Adrenal gland (tissue), 19 donors: ENCODE measurements at places on chromosomes 1 and 21. TPM values are rescaled to one million over a fixed set of nuclear protein-coding genes. Genes with fewer than 3 reads are reported as not detected.
A peak's percentile ranks its signal among the peaks of the same experiment; 100 is the strongest.

DNA sequence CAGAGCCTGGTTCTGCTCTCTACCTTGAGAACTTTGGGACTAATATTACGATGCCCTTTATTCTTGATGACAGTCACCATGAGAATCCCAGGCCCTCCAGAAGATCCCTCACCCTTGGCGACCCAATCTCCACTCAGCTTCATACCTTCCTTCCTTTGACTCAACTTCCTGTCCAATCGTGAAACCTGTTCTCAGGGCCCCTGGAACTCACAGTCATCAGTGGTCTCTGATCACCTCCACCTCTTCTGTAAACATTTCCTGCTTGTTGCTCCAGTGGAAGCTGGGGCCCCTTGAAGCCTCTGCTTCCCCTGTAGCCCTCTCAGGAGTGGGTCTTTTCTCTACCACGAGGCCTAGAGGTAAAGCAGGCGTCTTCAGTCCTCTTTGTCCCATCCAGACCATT, 79.1 kb downstream of the MRPS6 start:
- H3K36me3 ChIP-seq: no peaks in the 10 kb centered on the region
- no peak for DNase-seq
- no peaks in the 10 kb centered on the region for H3K27me3 ChIP-seq
- no peak overlapping the region for H3K27ac ChIP-seq
- no peak overlapping the region for H3K4me3 ChIP-seq

DNA sequence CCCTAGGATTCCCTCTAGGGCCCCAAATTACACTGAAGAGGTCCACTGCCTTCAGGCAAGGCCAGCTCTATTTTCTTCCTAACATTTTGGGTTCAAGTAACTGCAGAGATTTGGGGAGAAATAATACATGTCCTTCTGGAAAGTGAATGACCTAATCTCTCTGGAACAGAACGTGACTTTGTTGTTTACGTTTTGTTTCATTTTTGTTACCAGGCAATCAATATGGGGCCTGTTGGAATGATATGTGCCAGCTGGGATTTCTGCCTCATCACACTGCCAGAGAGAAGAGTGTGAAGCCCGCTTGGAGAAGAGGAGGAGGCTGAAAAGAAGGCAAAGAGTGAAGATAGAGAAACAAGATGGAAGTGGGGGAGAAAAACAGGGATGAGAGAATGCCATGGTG, 116.7 kb downstream of the FASLG start:
- DNase-seq: no peak
- peaks cover 8% of the 10 kb centered on the region for H3K4me1 ChIP-seq
- H3K36me3 ChIP-seq: no peaks in the 10 kb centered on the region
- H3K27ac ChIP-seq: no peak overlapping the region
- H3K4me3 ChIP-seq: no peak overlapping the region

- H3K4me3 ChIP-seq: no peak overlapping the region
- no peaks in the 10 kb centered on the region for H3K4me1 ChIP-seq
- H3K27me3 ChIP-seq: peaks cover 8% of the 10 kb centered on the region
- no peak for DNase-seq
- no peaks in the 10 kb centered on the region for H3K36me3 ChIP-seq
These were observed 27.7 kb downstream of the MYOG start for GRCh38 chr1:203057911-203058675.

The VAMP3 gene
- 186 TPM for polyA plus RNA-seq

DNA sequence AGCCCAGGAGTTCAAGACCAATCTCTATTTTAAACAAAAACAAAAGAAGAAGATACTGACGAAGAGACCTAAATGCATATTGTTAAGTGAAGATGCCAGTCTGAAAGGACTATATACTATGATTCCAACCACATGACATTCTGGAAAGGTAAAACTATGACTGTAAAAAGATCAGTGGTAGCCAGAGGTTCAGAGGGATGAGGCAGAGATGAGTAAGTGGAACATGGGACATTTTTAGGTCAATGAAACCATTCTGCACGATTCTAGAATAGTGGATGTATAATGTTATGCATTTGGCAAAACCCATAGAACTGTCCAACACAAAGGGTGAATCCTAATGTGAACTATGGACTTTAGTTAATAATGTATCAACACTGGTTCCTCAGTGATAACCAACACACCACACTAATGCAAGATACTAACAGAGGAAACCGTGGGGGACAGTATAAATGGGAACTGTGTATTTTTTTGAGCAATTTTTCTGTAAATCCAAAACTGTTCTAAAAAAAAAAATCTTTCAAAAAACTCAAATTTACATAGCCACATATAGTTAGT, 8.2 kb downstream of the RC3H1 start:
- H3K27ac ChIP-seq: no peak overlapping the region
- no peaks in the 10 kb centered on the region for H3K27me3 ChIP-seq
- H3K4me3 ChIP-seq: no peak overlapping the region
- no peak for DNase-seq
- peaks cover 5% of the 10 kb centered on the region for H3K4me1 ChIP-seq
- H3K36me3 ChIP-seq: no peaks in the 10 kb centered on the region

DNA sequence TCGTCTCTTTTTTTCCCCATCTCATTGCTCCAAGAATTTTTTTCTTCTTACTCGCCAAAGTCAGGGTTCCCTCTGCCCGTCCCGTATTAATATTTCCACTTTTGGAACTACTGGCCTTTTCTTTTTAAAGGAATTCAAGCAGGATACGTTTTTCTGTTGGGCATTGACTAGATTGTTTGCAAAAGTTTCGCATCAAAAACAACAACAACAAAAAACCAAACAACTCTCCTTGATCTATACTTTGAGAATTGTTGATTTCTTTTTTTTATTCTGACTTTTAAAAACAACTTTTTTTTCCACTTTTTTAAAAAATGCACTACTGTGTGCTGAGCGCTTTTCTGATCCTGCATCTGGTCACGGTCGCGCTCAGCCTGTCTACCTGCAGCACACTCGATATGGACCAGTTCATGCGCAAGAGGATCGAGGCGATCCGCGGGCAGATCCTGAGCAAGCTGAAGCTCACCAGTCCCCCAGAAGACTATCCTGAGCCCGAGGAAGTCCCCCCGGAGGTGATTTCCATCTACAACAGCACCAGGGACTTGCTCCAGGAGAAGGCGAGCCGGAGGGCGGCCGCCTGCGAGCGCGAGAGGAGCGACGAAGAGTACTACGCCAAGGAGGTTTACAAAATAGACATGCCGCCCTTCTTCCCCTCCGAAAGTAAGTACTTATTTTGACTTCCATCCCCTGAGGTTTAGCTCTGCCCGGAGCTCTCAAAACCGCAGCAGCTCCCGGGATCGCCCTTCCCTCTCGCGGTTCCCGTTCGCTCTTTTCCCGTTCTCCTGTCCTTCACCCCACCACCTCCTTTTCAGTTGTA, 1.5 kb downstream of the TGFB2 start:
- H3K36me3 ChIP-seq: no peaks in the 10 kb centered on the region
- no peaks in the 10 kb centered on the region for H3K27me3 ChIP-seq
- H3K4me3 ChIP-seq: no peak overlapping the region
- no peaks in the 10 kb centered on the region for H3K4me1 ChIP-seq
- peak; percentile 18 for DNase-seq

DNA sequence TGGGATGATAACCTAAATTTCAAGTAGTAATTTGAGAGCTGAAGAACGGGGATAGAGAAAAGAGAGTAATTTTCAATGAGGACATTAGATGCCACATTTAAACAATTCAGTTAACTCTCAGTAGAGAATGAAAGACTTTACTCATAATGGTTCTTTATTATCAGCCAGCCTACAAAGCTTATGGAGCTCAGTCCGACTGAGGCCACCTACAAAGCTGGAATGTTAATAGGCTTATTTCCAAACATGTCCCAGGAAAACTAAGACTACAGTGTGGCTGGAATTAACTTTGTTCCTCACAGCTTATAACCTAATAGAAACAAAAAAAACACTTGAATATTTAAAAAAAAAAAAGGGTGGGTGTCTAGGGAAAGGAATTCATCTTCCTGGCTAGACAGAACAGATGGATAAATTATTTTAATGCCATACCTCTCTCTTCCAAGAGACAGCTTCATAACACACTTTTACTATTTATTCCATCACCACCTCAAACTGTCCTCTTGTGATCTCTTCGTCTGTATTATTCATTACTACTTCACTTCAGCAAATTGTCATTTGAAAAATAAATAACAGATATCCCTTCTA, 9.8 kb downstream of the SLC19A2 start:
- peaks cover 11% of the 10 kb centered on the region for H3K4me1 ChIP-seq
- no peaks in the 10 kb centered on the region for H3K27me3 ChIP-seq
- H3K4me3 ChIP-seq: no peak overlapping the region
- no peak overlapping the region for H3K27ac ChIP-seq

DNA sequence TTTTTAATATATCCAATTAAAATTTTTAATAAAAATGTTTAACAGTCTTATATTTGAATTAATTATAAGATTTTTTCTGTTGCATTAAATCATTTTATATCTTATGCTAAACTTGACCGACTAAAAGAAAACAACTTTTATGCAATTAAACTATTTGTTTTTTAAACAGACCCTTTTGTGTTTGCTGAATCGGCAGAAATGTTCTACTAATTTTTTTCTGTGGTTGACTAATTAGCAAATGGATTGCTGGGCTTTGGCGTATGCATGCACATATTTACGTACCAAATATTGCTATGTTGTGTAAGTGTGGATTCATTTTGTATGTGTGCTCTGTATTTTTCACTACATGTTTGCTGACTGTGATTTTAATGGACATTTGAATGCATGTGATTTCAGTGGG, 174.8 kb downstream of the PBX1 start:
- H3K4me1 ChIP-seq: peaks cover 4% of the 10 kb centered on the region
- DNase-seq: no peak
- H3K4me3 ChIP-seq: no peak overlapping the region
- no peak overlapping the region for H3K27ac ChIP-seq
- H3K27me3 ChIP-seq: no peaks in the 10 kb centered on the region
- H3K36me3 ChIP-seq: no peaks in the 10 kb centered on the region

The OVAAL gene
- polyA plus RNA-seq: not detected

DNA sequence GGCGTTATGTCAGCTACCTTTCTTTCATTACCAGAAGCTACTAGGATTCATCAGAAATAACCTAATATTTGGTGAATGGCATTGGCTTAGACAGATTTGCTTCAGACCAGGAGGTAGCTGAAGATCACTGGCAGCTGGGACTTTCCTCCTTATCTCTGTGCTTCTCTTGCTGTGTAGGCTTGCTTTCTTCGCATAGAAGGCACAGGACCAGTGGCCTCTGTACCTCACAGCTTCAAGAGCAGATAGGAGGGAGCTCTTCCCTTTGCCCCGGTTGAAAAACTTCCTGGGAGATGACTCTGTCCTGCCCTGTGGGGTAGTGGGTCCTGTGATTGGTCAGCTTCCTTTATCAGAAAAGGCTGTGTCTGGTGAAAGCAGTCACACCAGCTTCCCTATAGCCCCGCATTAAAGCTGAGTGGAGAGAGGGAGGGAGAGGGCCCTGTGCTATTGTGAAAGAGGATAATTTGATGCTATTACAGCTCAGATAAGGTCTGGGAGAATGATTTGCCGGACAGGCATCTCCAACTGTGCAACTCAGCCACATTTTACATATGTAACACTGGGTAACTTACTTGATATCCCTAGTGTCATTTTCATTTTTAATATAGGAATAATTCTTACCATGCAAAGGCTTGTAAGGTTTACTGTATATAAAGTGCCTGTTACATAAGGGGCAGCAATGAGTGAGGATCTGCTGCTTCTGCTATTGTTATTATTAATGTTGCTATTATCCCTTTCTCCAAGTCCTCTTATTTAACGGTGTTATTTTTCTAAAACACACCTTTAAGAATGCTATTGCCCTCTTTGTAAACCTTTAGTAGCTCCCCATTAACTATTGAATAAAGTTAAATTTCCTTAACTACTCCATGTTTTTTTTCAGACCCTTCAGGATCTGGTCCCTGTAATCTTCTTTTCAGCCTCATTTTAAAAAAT, 31.6 kb downstream of the OSBPL9 start:
- H3K27me3 ChIP-seq: no peaks in the 10 kb centered on the region
- no peak overlapping the region for H3K4me3 ChIP-seq
- DNase-seq: no peak

GRCh38 chr1:7389201-7389905, 381.7 kb upstream of the VAMP3 start:
- H3K36me3 ChIP-seq: no peaks in the 10 kb centered on the region
- DNase-seq: peak; percentile 20
- no peaks in the 10 kb centered on the region for H3K27me3 ChIP-seq
- H3K27ac ChIP-seq: peak overlapping the region; percentile 69

DNA sequence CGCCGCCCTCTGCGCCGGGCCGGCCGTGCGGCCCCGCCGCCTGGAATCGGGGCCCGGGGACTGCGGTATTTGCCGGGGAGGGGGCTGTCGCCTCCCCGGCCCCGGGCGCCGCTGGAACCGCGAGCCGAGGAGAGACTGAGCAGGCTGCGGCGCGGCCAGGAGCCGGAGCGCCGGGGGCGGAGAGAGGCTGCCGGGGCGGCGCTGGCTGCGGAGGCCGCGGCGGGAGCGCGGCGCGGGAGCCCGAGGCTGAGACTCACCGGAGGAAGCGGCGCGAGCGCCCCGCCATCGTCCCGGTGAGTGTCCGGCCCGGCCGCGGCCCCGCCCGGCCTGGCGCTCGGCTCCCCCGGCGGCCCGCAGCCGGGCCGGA, 746 bp downstream of the DYRK1A start:
- H3K4me3 ChIP-seq: no peak overlapping the region
- H3K4me1 ChIP-seq: peaks cover 45% of the 10 kb centered on the region
- no peaks in the 10 kb centered on the region for H3K27me3 ChIP-seq
- DNase-seq: no peak
- H3K27ac ChIP-seq: peak overlapping the region; percentile 99
- H3K36me3 ChIP-seq: no peaks in the 10 kb centered on the region

DNA sequence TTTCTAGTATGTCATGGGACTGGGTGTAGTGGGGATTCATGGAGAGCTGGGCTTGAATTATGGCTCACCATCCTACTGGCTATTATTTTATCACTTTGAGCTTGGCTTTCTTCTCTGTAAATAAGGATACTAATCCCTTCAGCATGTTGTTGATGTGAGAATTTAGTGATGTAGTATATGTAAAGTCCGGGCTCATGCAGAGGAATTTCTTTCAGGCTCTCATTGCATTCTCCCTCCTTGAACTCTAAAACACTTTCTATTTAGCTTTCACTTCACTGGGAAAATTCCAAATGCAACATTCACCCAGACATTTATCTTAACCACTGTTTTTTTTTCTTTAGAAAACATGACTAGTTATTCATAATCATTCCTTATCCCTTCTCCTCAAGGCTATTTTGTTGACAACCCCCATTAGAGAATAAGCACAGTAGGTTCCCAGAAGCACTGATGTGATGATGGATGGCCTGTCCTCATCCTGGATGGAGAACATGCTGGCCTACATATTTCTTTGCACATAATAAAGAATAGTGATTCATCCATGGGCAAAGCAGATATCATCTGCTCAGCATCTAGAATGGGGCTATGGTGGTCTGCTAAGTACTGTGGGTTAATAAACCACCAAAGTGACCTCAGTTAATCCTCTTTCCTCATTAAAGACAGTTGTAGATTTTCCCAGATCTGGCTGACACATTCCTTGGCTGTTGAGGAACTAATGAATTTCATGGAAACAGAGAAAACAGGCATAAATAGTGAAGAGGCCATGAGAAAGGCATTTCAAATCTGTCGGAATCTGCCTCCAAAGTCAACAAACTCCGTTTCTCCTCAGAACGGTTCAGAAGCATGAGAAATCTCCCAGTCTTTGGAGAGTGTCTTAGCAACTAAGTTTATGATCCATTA, 68.0 kb upstream of the CYP2J2 start:
- no peak overlapping the region for H3K4me3 ChIP-seq
- peaks cover 5% of the 10 kb centered on the region for H3K4me1 ChIP-seq
- DNase-seq: peak; percentile 26
- no peaks in the 10 kb centered on the region for H3K27me3 ChIP-seq
- H3K36me3 ChIP-seq: no peaks in the 10 kb centered on the region
- no peak overlapping the region for H3K27ac ChIP-seq

The NTPCR gene
- 37.9 TPM for polyA plus RNA-seq

The PIGR gene
- 0.88 TPM for polyA plus RNA-seq
